ENCODE measurements at places on chromosomes 16 and 17.
A peak's percentile ranks its signal among the peaks of the same experiment; 100 is the strongest.

- no peak for DNase-seq
These were observed 10.2 kb downstream of the TEX2 start for GRCh38 chr17:64252831-64253230.

DNA sequence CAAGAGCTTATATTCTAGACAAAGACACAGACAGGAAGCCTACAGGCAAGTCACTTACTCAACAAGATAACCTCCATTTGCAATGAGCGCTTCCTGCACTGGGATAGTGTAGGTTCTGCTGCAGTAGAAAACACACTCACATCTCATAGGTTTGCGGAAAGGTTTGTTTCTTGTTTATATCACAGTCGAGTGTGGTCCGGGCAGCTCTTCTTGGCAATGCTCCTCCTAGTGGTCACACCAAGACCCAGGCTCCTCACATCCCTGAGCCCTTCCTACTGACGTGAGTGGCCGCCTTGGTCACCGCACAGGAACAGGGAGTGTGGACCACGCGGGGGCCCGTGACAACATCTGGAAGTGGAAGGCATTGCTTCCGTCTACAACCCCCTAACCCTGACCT lies 48.0 kb upstream of the RBFOX3 start:
- peak; percentile 25 for DNase-seq

- peak; percentile 32 for DNase-seq
These were observed 4.6 kb downstream of the TRIM47 start for GRCh38 chr17:75873587-75874322.

- peak; percentile 63 for DNase-seq
These were observed 20.4 kb upstream of the YPEL2 start for GRCh38 chr17:59311051-59311468.

DNA sequence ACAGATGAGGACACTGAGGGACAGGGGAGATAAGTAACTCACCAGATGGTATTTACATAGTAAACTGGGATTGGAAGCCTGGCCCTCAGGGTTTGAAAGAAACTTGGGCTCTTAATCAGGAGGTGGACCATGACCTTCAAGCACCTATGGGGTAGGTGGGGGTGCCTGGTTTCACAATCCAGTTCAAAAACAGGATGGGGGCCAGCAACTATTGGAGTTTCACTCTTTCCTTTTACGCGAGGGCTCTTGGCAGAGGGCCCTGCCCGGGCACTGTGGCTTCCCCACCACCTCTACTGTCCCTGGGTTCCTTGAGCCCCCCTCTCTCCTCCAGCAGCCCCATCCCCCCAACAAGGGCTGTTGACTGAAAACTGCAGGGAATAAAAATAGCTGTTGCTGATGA lies 11.3 kb upstream of the PRR29 start:
- peak; percentile 34 for DNase-seq

DNA sequence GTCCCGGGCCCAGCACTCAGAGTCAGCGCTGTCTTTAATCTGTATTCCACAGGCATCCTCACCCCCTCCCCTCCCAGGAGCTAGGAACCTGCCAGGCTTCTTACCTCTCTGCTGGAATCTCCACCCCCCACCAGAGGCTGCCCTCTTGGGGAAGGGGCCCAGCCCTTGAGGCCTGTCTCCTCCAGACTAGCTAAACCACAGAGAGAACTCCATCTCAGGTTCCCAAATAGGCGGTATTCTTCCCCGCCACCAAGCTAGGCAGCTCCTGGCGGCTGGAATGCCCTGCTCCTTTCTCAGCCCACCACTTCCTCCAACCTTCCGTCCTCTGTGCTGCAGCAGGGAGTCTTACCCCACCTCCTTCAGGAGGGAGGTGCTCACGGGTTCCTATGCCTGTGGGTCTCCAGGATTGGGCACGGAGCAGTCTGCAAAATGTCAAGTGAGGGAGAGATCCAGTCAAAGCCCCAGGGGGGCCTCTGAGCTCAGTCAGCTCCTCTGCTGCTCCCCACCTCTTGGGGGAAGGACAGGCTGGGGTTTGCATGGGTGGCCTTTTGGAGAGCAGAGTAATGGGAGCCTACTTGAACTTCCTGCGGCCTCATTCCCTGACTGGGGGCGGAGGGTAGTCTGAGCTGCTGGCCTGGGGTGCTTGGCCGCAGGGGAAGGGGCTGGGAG lies 55.7 kb downstream of the SREBF1 start:
- DNase-seq, result no peak

DNA sequence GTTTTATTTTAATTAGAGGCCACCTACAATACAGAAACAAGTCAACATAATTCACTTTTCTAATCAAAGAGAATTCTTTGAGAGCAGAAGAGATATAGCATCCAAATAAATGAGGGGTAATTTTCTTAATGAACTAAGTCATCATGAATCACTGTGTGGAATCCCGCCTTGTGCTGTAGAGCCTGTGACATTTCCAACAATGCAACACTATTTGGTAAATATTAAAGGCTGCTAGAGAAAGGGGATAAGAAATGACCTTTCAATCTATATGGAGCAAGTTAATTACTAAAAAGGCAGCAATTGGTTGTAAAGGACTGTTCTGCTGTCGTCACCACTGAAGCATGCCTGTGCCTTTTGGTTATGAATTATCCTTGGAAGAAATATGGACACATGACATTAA lies 345.7 kb upstream of the MAF start:
- DNase-seq, result no peak

DNA sequence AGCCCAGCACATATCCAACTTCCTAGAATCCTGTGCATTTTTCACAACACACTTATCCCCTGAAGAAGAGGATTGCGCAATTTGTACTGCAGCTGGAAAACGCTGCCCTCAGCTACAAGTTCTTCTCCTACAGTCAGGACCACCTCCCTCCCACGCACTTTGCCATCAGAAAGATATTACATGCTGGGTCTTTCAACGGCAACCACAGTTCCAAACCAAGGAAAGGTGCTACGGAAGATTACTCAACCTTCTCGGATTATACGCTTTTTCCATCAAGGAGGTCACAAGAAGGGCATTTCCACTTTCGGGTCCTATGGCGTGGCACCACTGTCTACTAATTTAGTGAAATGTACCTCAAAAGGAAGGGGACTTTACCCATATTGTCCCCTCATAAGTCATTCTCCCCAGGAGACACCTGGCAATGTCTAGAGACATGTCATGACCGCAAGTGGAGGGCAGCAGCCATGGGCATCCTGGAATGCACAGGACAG lies 35.2 kb downstream of the USP7 start:
- no peak for DNase-seq

GRCh38 chr17:5133311-5133710 lies 17.5 kb downstream of the USP6 start:
- DNase-seq, result peak; percentile 26

GRCh38 chr16:77822661-77823060 lies 34.3 kb downstream of the VAT1L start:
- DNase-seq, result no peak

- no peak for DNase-seq
These were observed 123.8 kb downstream of the SMG6 start for GRCh38 chr17:2179615-2180295.

DNA sequence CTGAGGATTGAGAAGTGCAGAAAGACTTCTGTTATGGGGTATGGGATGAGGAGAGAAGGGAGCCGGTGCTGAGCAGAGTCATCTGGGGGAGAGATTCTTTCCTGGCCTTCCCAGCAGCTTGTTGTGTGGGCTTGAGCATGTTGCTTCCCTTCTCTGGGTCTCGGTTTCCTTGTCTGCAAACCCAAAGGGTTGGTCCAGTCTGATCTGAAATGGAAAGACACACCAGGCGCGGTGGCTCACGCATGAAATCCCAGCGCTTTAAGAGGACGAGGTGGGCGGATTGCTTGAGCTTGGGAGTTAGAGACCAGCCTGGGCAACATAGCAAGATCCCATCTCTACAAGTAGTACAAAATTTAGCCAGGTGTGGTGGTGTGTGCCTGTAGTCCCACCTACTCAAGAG lies 6.0 kb downstream of the SOCS3 start:
- peak; percentile 34 for DNase-seq

DNA sequence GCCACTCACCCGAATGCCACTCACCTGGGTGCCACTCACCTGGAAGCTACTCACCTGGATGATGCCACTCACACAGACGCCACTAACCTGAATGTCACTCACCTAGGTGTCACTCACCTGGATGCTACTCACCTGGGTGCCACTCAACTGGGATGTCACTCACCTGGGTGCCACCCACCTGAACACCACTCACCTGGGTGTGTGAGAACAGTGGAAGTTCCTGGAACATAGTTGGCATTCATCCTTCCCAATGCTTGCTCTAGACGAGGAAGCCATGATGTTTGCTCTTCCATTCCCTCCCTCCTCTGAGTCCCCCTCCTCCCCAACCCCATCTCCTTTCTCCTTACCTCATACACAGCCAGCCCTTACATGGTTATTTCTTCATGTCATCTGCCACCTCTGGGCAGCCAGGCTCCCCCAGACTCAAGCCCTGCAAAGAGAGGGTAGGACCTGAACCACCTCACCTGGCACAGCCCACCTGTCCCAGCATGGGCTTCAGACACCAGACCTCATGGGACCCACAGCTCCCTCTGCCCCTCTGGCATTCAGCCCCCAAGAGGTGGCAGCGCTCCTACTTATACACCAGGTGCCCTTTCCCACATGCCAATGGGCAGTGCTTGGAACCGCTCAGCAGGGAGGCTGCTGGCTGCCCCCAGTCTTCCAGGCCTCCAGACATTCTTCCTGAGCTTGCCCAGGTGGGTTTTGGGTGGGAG lies 171.8 kb upstream of the FOXF1 start:
- no peak for DNase-seq
